ENCODE measurements at places on chromosomes 11 and 22. TPM values are rescaled to one million over a fixed set of nuclear protein-coding genes. Genes with fewer than 3 reads are reported as not detected.

Gene OLFML1
- not detected for total RNA-seq

Gene OR5AL1
- not detected for total RNA-seq

Gene MAFF
- 48.5 TPM for total RNA-seq

Gene KCTD14
- 3.5 TPM for total RNA-seq

Gene SCGB1D2
- not detected for total RNA-seq

Gene DKK3
- total RNA-seq, result 771 TPM
